ENCODE measurements at places on chromosomes 7 and 10. TPM values are rescaled to one million over a fixed set of nuclear protein-coding genes. Genes with fewer than 3 reads are reported as not detected.

DNA sequence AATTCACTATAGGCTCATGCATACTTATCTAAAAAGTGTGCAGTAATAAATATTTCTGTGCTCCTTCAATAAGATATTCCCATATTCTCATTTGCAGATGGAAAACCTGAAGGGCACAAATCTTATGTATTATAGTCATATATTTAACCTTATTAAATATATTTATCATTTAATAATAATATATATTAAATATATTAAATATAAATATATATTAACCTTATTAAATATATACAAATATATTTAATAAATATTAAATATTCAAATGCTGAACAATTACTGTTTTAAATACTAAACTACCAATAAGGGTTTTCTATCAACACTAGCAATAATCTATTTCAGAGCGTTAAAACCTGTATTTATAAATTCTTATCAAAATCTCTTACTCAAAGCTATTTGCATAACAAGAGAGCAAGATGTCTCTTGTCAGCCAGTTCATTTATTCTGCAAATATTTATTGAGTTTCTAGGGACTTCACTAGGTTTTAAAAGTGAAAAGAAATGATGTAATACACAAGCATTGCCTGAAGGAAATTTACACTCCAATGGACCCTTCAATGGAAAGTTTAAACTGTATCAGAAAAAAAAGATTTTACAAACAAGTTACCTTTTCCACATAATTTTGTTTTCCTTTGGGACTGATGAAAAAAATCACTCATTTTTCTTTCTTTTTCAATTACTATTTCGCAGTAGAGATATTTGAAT, 159.2 kb downstream of the AGMO start:
- no peak for DNase-seq

The ADAP1 gene
- total RNA-seq = 2.2 TPM

DNA sequence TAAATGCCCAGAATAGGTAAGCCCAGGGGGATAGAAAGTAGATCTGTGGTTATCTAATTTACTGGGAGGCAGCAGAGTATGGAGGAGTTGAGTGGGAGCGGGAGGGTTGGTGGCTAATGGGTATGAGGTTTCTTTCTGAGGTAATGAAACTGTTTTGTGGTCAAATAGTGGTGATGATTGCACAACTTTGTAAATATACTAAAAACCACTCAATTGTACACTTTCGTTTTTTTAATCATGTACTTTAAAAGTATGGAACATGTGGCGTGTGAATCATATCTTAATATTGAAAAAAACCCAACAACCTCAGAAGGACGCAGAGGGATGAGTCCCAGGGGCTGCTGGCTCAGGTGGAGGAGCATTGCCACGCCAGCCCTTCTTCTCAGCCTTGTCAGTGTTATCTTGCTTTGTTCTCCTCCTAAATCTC, 118.1 kb downstream of the WDR11 start:
- DNase-seq = no peak

- peak; percentile 90 for DNase-seq
These were observed 25.0 kb downstream of the ZNF487 start for GRCh38 chr10:43461950-43462349.

- DNase-seq = no peak
These were observed 27.9 kb downstream of the ZC3HAV1 start for GRCh38 chr7:139081584-139081983.

The BTBD16 gene
- not detected for total RNA-seq

GRCh38 chr10:30425336-30426075, 8.5 kb upstream of the MAP3K8 start:
- DNase-seq = no peak

The DGKI gene
- 23.3 TPM for total RNA-seq

- no peak for DNase-seq
These were observed 137.4 kb downstream of the FAM53B start for GRCh38 chr10:124606822-124607221.

- peak; percentile 82 for DNase-seq
These were observed 47.4 kb downstream of the DENND11 start for GRCh38 chr7:141654551-141654950.

DNA sequence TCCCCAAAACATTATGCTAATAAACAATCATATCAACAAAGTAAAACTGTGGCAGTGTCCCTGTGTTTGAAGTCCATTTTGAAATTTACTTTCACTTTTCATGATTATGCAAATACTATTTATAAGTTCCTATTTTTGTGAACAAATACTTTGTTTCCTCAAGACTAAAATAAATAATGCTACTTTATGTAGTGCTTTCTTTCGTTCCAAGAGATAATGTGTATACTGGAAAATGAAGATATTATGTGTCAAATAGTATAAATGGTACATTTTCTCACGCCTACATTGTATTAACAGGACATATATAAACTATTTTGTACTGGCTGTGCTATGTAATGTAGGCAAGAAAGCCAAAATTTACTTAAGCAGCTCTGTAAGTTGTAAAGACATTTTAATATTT, 136.3 kb downstream of the MALRD1 start:
- no peak for DNase-seq

The DDX21 gene
- 56.3 TPM for total RNA-seq

DNA sequence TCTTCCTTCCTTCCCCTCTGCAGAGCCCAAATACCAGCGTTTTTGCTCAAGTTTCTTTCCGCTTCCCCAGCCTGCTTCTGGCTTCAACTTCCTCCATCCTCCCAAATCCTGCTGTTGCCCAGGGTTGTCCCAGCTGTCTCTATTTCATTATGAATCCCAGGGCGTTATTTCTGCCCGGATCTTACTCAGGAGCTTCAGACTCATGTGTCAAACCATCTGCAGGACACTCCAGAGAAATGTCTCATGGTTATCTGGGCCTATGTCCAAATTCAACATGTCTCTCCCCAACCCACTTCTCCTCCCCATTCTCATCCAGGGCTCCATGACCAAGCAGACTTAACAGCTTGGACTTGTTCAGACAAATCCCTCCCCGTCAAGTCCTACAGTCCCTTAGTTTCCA, 15.6 kb downstream of the ARHGAP22 start:
- peak; percentile 98 for DNase-seq

DNA sequence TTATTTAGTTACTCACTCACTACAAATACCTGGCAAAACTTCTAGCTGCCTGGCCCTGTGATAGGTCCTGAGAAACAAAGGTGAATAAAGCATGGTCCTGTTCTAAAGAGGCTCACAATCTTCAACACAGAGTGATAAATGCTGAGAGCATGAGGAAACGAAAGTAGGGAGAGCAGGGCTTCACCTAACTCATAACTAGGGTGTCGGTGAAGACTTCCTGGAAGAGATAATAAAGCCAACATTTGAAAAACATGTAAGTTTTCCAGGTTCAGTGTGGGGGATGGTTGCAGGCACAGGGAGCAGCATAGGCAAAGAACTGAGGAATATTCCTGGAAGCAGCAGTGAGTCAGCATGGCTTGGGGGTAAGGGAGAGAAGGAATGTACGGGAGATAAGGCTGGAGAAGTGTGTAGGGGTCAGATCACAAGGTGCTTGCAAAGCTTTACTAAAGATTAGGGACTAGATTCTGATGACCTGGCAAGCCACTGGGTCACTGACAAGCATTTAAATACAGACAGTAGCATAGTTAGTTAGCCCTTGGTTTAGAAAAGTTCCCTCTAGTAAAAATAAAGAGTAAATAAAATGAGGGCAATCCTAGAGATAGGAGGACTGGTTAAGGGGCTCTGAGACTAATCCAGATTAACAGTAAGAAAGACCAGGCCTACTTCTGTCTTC, 5.1 kb downstream of the KEL start:
- DNase-seq = no peak

DNA sequence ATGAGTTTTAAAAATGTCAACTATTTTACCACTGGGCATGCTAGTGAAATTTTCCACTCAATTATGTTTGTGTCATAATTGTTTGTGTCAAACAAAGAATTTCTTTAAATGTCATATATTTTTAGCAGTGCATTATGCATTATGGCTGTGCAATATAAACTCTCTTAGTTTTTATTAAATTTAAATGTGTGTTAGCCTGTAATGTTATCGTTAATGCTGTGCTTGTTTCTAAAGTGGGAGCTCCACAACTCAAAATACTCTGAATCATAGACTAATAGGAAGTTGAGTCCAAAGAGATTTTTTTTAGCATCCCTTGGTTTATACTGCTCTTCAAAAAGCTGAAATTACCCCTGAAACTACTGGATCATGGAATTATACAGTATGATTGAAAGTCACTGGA, 26.8 kb downstream of the GNAI1 start:
- no peak for DNase-seq

- DNase-seq = no peak
These were observed 27.0 kb downstream of the AUTS2 start for GRCh38 chr7:69625238-69625637.

The TUBB8 gene
- total RNA-seq = not detected

- DNase-seq = no peak
These were observed 85.2 kb downstream of the ADARB2 start for GRCh38 chr10:1652151-1652550.

GRCh38 chr10:71331736-71332135, 12.7 kb downstream of the SLC29A3 start:
- DNase-seq = no peak

The BHLHA15 gene
- total RNA-seq = not detected
